ENCODE measurements at places on chromosomes 6 and 20.

DNA sequence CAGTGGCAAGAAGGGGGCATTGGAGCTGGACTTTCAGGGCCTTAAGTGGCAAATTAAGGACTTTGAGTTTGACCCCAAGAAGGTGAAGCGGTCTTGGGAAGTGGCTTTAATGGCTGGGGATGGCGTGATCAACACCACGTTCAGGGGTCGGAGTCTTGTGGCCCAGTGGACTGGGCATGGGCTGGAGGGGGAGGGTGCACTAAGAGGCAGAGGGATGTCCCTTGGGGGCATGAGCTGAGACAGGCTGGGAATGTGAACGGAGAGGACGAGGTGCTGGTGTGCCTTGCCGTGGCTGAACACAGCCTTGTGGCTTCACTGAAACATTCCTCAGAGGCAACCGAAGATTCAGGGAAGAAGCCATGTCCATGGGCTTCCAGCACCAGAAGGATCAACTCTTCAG lies 227.0 kb downstream of the SYNDIG1 start:
- DNase-seq: no peak

GRCh38 chr6:127514773-127515227 lies 4.3 kb downstream of the MTCL3 start:
- DNase-seq: no peak

DNA sequence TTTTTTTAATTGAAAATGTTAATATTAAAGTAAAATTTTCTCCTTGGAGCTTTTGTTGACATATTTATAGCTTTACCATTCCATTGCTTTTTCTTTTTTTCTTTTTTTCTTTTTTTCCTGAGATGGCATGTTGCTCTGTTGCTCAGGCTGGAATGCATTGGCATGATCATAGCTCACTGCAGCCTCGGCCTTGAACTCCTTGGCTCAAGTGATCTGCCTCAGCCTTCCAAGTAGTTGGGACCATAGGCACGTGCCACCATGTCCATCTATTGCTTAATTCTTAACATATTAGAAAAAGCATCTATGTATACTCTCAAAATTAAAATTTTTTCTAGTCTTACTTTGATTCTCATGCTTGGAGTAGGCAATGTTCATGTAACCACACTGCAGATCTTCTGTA lies 43.0 kb downstream of the RALGAPB start:
- no peak for DNase-seq

DNA sequence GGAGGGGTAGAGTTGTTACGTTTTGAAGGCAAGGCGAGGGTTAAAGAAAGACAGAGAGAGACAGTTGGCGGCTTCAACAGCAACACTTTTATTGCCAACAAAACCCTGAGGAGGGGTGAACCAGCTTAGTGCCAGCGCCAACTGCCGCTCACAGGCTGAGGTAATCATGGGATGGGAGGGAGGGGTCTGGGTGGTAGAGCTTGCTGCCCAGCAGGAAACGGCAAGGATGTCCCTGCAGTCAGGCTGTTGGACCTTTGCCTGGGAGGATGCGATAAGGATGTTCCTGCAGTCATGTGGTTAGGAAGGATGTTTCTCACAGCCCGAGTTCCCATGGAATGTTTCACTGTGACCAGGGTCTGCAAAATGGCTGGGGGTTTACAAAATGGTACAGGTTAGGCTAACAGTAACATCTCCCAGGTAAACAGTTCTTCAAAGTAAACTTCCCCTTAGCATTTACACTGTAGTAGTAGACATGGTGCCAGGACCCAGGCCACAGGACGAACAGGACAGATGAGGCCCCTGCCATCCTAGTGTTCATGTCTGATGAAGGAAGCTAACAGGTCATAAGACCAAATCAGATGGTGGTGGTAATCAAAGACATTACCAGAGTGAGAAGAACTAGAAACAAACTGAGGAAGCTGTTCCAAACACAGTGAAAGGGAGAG lies 647.3 kb upstream of the DEFB115 start:
- DNase-seq: no peak

GRCh38 chr20:19858466-19859371 lies 100.7 kb downstream of the RIN2 start:
- DNase-seq: no peak

- no peak for DNase-seq
These were observed 7.8 kb downstream of the LRRC1 start for GRCh38 chr6:53802582-53802981.

DNA sequence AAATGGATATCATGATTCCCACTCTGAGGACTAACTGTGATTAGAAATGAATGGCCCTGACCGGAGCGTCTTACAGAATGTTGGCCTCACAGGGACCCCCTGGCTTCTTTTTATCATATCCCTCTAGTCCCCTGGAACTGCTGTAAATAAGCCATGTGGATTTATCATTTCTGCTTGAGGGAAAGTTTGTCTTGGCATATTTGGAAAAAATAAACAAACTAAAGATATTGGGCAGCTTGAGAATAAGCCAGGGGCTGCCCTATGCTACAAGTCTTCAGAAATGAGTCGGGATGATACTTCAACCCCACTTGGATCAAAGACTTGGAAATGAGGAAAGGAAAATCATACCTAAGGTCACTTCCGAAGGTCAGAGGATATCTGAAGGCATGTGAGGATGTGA lies 179.1 kb downstream of the THBS2 start:
- DNase-seq: no peak

- no peak for DNase-seq
These were observed 4.6 kb upstream of the TXNDC5 start for GRCh38 chr6:7914991-7915789.

Measured in effector CD8-positive, alpha-beta T cell (primary cell).